ENCODE measurements at places on chromosomes 3 and 15. TPM values are rescaled to one million over a fixed set of nuclear protein-coding genes. Genes with fewer than 3 reads are reported as not detected.

DNA sequence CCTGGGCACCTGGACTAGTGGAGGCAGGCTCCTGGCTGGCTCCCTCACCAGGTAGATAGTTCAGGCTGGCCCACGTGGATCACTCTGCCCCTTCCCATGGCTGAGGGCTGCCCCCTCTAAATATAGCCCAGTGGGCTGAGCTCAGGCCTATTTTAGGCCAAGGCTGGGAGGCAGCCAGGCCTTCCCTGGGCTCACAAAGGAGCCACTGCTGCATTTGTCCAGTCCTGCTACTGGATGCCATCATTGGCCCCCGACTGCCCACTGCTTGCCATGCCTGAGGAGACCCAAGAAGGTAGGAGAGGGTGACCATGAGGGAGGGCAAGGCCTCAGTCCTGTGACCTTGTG, at the start of gene LSMEM2:
LSMEM2 (plus strand) TSS at position 208 of the 345 bp plus-strand sequence; CDS start at position 235, 27 bp downstream.
- no peak for DNase-seq

The EBLN2 gene
- 5.3 TPM for total RNA-seq

GRCh38 chr15:61248790-61249189, 19.7 kb upstream of the RORA start:
- no peak for DNase-seq

GRCh38 chr3:69500604-69501003, 114.7 kb upstream of the FRMD4B start:
- peak; percentile 39 for DNase-seq

- DNase-seq: no peak
Observed at GRCh38 chr3:30915782-30916181, 21.3 kb upstream of the GADL1 start.

Data from left colon (tissue), 2 donors.